ENCODE measurements at places on chromosomes 6 and 20.

GRCh38 chr6:127561660-127562059 is 15.3 kb upstream of the C6orf58 start:
- DNase-seq: no peak

- peak; percentile 14 for DNase-seq
Observed at GRCh38 chr6:149209871-149210775, 107.4 kb upstream of the TAB2 start.

DNA sequence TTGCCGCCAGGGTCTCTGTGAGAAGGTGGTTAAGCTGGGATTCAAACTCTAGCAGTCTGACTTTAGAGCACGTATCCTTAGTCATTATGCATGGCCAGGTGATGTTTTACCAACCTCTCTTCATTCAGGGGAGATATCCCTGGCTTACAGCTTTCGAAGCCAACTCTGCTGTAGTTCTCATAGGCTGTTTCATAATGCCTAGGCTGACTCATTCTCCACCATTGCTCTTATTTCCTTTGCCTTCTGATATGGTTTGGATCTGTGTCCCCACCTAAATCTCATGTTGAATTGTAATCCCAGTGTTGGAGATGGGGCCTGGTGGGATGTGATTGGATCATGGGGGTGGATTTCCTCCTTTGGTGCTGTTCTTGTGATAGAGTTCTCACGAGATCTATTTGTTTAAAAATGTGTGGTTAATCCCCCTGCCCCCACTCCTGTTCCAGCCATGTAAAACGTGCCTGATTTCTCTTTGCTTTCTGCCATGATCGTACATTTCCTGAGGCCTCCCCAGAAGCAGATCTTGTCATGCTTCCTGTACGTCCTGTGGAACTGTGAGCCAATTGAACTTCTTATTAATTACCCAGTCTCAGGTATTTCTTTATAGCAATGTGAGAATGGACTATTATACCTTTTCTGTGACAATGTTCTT is 94.6 kb upstream of the MAN1A1 start:
- no peak for DNase-seq

DNA sequence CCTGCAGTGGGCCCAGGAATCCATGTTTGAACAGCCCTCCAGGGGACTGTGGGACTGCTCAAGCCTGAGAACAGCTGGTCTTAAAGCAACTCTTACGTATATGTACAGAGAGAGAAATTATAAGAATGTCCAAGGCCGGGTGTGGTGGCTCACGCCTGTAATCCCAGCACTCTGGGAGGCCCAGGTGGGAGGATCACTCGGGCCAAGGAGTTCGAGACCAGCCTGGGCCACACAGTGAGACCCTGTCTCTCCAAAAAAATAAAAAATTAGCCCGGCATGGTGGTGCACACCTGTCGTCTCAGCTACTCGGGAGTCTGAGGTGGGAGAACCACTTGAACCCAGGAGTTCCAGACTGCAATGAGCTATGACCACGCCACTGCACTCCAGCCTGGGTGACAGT is 134.0 kb downstream of the DTNBP1 start:
- DNase-seq: no peak

- peak; percentile 21 for DNase-seq
Observed at GRCh38 chr6:149806127-149806526, 56.6 kb downstream of the PCMT1 start.

DNA sequence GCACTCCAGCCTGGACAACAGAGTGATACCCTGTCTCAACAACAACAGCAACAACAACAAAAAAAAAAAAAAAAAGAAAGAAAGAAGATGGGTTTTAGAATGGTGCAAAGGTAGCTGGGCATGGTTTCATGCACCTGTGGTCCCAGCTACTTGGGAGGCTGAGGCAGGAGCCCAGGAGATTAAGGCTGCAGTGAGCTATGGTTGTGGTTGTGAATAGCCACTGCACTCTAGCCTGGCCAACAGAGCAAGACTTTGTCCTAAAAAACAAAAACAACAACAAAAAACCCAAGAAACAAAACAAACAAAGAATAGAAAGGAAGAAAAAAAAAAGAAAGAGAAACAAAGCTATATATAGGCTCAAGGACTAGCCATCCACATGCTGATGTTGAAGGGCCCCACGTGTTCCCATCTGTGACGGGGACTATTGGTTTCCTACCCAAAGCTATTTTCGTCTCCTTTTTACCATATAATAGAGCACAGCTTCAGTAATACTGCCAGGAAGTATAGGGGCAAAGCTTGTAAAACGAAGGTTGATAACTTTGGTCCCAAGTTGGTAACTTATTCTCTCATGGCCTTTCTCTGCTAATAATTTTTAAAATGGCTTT is 7.9 kb upstream of the EEF1E1 start:
- no peak for DNase-seq

DNA sequence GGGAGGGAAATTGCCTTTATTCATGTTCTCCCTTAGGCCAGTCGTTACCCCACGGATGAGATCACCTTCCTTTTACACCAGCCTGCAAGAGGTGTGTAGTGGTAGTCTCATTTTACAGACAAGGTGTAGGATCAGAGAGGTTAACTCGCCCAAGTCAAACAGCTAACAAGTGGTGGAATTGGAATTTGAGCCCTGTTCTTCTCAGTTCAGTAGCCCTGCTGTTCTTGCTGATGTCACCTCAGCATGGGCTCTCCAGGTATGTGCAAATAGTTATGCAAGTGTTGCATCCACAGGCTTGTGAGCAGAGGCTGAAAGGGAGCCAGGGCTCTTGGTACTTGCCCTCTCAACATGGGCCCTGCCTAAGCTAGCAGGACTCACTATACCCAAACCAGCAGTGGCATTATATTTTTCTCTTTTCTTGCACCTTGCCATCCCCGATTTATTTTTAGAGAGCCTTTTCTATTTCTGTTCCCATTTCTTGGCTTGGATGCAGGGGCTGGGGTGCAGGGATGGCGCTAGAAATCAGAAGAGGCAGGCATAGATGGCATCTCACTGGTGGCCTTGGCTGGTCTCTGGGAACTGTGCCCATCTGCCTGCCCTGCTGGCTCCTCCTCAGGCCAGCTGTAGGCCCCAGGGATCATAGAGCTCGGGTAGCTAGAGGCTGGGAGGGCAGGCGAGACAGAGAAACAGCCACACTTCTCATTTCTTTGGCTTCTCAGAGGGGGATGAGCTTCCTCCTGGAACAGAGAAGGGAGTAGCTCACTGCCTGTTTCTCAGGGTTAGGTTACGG is 18.2 kb downstream of the PPARD start:
- DNase-seq: no peak

DNA sequence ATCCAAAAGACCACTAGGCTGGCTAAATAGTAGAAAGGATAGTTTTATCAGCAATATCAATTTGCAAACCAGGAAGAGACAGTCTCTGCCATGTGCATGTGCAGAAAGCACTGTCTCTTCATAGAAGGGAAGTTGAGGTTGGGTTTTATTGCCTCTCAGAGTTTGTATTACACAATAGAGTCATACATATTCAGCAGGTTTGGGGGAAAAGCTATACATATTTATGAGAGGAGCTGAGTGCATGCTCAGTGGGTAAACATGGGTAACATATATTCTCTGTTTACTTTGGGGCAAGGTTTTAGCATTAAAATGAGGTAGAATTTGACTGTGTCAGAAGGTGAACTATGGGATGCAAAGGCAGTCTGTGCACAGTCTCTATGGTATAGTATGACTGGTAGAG is 14.9 kb downstream of the TMEM170B start:
- DNase-seq: peak; percentile 71

- DNase-seq: peak; percentile 36
Observed at GRCh38 chr6:6695625-6696276, 107.2 kb downstream of the LY86 start.

DNA sequence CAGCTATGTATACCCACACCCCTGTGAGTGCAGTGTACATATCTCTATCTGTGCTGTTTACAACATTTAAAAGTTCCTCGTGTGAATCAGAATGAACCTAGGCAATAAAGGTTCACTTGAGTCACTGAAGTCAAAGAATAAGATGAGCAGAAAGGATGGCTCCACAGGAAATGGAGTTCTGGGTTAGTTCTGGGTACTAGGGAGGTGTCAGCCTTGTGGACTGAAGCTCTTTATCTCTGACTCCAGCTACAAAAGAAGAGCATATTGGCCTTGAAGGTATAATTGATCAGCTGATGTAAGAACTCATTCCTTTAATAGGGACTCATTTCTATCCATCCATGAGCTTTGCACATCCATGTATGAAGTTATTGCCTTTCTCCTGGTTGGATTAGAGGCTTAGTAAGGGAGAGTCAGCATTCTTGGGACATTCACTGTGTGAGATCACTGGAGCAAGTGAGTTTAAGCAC is 73.9 kb upstream of the BACH2 start:
- DNase-seq: no peak

DNA sequence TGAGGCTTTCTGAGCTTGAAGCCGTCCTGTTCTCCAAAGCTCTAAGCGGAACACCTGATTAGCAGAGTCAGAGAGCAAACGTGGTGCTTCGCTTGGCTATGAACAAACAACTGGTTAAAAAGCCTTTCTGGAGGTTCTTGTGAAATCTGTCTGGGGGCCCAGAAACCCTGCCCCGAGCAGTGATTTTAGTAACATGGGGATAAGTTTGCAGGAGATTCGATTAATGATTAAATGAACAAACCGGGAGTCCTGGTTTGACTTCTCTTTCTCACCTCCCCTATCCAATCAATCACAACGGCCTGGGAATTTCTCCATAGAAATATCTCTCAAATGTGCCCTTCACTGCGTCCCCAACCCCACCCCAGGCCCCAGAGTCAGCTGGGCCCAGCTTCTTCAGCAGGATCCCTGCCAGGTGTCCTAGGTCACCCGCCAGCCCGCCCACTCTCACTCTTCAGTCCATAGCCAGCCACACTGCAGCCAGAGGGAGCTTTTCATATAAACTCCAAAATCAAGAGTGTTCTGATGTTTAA is 43.6 kb downstream of the ZDHHC14 start:
- DNase-seq: no peak

GRCh38 chr6:94401311-94401710 is 982.0 kb upstream of the EPHA7 start:
- DNase-seq: no peak

- no peak for DNase-seq
Observed at GRCh38 chr6:38281126-38281525, 358.6 kb downstream of the BTBD9 start.

DNA sequence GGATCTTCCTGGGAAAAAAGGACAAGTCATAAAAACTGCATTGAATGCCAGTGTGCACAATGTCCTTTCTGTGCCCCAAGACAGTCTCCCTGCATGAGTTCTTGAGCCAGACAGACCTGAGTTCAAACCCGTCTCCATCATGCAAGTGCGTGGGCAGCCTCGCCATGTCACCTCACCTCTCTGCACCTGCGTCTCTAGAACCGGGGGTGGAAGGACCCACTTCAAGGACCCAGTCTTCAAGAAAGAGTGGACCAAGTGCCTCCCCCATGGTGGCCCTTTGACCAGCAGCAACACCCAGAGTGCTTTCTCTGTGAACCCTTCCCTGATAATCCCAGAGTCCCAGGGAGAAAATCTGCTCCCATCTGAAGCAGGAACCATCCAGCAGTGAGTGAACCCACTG is 23.5 kb upstream of the ANGPT4 start:
- DNase-seq: no peak

DNA sequence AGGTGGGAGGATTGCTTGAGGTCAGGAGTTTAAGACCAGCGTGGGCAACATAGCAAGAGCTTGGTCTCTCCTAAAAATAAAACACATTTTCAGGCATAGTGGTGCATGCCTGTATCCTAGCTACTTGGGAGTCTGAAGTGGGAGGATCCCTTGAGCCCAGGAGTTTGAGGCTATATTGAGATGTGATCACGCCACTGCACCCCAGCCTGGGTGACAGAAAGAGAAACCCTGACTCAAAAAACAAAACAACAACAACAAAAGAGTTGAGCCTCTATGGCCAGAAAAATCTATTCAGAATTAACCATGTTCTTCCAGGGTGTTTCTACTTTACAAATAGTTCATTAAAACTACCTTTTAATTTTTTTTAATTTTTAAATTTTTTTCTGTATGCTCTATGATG is 60.6 kb downstream of the TIAM2 start:
- no peak for DNase-seq

- DNase-seq: no peak
Observed at GRCh38 chr20:57048027-57048869, 218.2 kb downstream of the BMP7 start.

DNA sequence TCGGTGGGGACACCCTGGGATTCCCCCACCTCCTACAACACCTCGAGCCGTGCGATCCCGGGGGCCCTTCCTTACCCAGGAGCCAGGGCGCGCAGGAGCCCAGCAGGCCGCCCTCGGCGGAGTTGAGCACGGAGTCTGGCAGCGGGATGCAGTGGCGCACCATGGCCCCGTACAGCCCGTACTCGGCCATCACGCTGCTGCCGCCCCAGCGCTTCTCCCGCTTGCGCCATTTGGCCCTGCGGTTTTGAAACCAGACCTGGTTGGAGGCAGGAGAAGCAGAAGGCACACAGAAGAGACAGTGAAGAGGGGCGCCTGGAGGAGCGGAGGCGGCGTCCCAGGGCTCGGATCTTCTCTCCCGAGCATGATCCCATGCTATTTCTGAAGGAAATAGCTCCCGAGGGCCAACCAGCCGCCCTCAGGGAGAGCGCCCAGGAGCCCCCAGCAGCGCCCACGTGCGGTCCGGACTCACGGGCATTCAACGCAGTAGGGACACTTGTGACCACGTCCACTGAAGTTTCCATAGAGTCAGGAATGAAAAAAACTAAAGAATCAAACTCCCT is 4.3 kb downstream of the VSX1 start:
- DNase-seq: peak; percentile 25

GRCh38 chr6:7249946-7250643 is 62.9 kb downstream of the SSR1 start:
- DNase-seq: no peak

DNA sequence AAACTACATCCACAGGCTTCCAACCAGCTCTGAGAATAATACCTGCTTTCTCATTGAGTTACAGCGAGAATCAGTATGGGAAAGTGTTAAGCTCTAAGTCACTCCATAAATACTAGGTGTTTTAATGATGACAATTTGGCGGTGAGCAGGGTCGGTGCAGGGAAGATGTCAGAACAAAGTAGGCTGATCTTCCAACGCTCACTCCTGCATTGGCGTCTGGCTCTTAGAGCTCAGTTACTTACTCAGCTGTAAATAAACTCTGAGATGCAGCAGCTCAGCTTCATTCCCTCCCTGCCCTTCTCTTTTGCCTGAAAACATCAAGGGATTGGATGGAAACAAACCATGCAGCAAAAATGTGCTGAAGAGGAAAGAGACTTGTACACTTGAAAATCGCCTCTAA is 102.5 kb upstream of the SPACA1 start:
- DNase-seq: no peak

Measured in Kasumi-1 (cell line).